ENCODE measurements at places on chromosomes 3 and 15.

GRCh38 chr3:74329096-74329495 lies 285.4 kb downstream of the CNTN3 start:
- DNase-seq: no peak

DNA sequence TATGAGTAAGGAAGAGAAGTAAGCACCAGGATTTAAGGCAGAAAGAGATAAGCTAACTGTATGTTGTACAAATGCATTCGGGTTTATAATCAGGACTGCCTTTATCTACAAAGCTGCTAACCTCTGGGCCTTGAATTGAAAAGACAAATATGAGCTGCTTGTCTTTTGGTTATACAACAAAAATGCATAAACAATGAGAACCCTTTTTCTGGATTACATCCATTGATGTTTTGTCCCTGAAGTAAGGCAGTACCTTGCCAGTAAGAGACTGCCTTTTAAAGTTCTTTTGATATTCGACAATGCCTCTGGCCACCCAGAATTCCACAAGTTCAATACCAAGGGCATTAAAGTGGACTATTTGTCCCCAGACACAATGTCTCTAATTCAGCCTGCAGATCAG lies 280.7 kb downstream of the ZNF621 start:
- no peak for DNase-seq

GRCh38 chr3:156264771-156265170 lies 144.4 kb downstream of the KCNAB1 start:
- no peak for DNase-seq

- no peak for DNase-seq
Measured at GRCh38 chr3:60025096-60026050, 975.5 kb upstream of the CFAP20DC start.

DNA sequence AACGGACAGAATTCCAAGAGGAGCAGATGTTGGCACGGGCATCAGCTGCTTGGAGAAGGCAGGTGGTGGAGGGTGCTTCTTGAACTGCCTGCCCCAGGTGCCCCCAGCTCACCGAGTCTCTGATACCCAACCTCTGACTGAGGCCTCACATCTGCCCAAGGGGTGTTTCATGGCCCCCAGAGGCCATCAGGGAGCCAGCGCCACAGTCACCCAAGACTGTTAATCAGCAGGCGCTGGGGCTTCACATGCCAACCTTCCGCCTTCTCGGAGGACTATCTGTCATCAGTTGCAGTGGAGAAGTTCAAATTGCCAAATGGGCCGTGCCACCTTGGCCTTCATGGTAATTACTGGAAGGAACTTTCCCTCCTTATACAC lies 61.9 kb upstream of the SLC6A1 start:
- no peak for DNase-seq

GRCh38 chr15:88898736-88899135 lies 3.4 kb upstream of the HAPLN3 start:
- DNase-seq: no peak

GRCh38 chr15:50774450-50774849 lies 8.9 kb upstream of the SPPL2A start:
- DNase-seq: no peak

GRCh38 chr15:91338766-91339165 lies 238.7 kb downstream of the SV2B start:
- DNase-seq: no peak

GRCh38 chr15:74657846-74658245 lies 38.0 kb downstream of the EDC3 start:
- no peak for DNase-seq

- no peak for DNase-seq
Measured at GRCh38 chr15:57213862-57214261, 162.4 kb upstream of the CGNL1 start.

DNA sequence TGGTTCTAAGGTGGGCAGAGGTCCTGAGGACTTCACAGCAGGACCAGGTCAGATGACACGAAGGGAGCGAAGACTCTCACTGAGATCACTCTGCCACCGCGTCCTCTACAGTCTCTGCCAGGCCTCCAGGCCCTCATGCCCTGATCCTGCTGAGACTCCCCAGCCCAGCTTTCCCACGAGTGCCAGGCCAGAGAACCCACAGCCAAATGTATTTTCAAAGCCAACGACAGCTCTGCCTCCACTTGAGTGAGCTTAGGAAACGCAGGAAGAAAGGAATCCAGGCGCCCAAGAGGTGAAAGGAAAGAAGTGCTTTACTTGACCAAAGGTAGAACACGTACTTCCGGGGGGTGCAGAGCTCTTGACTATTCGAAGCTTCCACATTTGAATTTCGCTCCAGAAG lies 275.0 kb downstream of the XXYLT1 start:
- no peak for DNase-seq

- no peak for DNase-seq
Measured at GRCh38 chr3:43814461-43814860, 123.7 kb downstream of the ABHD5 start.

GRCh38 chr3:149199474-149199873 lies 22.2 kb downstream of the CP start:
- no peak for DNase-seq

DNA sequence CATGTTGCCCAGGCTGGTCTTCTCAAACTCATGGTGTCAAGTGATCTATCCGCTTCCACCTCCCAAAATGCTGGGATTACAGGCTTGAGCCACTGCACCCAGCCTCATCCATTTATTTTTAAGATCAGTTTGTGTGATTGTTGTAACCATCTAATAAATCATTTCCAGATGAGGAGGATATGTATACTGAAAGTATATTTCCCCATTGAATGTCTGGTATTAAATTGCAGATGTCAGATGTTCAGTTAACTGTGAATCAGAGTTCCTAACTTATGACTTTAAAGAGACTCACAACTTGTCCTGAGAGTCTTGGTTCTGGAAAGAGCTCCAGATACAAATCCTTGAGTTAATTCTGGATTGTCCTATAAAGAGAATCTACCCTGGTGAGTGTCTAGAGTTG lies 62.4 kb downstream of the TRIM71 start:
- DNase-seq: no peak

DNA sequence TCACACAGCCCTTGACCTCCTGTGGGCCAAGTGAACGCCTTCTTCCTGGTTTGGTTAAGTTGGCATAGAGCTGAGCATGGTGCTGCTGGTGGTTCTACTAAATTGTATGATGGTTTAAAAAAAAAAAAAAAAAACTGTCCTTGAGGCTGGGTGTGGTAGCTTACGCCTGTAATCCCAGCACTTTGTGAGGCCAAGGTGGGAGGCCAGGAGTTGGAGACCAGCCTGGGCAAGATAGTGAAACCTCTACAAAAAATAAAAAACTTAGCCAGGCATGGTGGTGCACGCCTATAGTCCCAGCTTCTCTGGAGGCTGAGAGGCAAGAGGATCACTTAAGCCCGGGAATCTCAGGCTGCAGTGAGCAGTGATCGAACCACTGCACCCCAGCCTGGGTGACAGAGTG lies 58.9 kb upstream of the FLNB start:
- DNase-seq: no peak

DNA sequence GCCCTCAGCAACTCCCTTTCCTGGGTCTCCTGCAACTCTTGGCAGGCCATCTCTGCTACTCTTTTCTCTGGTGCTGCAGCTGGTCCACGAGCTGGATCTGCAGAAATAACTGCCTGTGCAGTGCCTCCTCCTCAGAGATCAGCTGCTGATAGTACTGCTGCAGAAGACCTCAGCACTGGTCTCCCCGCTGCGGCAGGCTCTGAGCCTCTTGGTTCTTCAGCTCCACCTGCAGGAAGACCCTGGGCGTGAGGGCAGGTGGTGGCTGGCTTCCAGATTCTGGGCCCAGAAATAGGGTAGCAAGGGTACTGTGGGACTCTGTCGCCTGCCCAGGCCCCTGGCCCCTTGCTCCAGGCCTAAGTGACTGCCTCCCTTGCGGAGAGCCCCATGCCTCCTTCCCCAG lies 79.7 kb upstream of the C2CD4B start:
- DNase-seq: no peak

GRCh38 chr15:48230498-48230897 lies 24.4 kb downstream of the SLC12A1 start:
- DNase-seq: no peak

GRCh38 chr15:101203029-101203573 lies 48.7 kb downstream of the CHSY1 start:
- DNase-seq: no peak

GRCh38 chr15:51051776-51052175 lies 42.9 kb downstream of the TNFAIP8L3 start:
- no peak for DNase-seq

DNA sequence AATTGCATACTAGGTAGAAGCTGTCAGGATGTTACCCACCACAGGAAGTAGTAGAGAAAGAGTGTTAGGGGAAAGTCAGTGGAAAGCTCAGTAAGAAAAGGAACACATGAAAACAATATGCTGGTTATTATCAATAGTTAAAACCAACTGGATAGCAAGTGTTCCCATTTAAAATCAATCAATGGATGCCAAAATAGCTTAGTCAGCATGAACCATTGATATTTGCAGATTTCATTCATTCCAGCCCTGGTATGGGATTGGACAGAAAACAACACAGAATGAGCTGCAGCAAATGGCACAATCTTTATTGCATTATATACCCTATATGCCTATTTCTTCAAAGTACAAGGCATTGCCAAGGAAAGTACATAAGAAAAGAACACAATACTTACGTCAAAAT lies 293.7 kb downstream of the EPHA6 start:
- DNase-seq: no peak

All from GM12892 (cell line).